ENCODE measurements at places on chromosomes 6 and 20.

- no peak for DNase-seq
Measured at GRCh38 chr6:44060612-44061374, 66.5 kb downstream of the MRPL14 start.

GRCh38 chr20:48984575-48985219, 61.4 kb upstream of the CSE1L start:
- DNase-seq: no peak

DNA sequence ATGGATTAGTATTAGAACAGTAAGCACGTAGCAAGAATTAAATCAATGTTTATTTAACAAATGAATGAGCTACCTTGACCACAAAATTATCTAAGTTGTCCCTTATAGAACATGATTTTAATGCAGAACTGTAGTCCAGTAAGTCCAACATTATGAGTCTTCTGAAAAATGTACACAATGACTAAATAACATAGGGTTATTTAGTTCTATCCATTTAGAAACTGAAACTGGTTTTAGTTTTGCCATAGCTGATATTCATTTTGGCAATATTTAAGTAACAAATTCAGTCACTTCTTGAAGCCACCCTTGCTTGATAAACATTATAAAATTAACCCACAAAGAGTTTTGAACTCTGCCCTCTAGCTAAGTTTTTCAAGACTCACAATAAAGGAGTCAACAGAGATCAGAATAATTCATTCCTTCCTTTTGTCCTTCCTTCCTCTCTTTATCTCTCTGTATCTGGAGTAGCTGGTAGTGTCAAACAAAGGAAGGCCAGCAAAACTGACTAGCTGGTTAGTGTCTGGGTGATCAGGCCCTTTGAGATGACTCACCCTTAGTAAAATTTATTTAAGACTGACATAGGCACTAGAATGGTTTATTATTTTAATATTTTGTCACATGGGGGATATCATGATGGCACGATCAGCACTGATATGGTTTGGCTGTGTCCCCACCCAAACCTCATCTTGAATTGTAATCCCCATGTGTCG, 115.1 kb downstream of the BTBD9 start:
- no peak for DNase-seq

DNA sequence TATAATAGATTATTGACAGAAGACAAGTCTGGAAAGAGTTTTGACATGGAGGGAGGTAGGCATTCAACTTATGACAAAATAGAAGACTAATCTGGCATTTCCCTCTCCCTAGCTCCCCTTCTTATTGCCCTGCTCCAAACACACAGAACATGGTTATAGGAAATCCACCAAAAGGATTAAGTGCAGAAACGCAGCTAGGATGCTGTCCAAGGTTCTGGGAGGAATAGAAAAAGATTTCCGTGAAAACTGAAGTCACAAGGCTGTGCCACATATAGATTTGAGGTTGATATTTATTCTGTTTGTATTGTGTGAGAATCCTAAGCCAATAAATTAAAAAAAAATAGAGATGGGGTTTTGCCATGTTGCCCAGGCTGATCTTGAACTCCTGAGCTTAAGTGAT, 107.9 kb upstream of the MAP3K7 start:
- DNase-seq: no peak

GRCh38 chr6:169190144-169190584, 63.5 kb downstream of the THBS2 start:
- no peak for DNase-seq

DNA sequence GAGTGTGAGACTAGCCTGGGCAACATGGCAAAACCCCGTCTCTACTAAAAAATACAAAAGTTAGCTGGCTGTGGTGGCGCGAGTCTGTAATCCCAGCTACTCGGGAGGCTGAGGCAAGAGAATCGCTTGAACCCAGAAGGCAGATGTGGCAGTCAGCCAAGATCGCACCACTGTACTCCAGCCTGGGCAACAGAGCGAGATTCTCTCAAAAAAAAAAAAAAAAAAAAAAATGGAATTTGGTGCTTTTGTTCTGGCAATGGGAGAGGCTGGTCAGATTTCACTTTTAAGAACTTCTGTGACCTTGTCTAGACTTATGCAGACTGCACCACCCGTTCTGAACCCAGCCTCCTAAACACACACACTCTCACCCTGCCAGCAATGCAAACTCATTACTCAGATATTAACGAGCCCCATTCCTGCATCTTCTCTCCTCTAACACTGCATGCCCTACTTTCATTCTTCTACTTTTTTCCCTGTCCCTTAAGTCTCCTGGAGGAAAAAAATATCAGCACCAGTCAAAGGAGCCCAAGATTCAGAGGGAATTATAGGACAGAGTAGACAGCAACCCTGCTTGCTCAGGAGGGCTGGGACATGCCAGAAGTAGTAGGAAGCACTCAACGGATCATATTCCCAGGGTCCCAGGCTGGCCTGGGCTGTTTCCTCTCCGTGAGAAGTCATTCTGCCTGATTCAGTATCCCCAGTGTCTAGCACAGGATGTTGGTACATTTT, 4.4 kb downstream of the MOCS1 start:
- no peak for DNase-seq

DNA sequence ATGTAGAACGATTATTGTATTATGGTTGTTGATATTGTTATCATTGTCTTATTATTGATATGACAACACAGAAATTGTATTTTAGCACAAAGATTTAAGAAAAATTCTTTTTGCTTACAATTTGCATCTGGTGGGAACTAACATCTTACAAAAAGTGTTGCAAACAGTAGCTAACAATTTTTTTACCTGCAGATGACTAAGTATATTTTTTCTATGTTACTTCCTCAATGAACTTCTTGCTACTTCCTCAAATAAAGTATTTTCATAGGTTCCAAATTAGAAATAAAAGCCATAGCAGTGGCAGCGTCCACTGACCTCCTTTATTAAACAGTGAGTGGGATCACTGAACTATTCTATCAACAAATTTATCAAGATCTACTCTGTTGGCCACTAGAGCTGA, 847.0 kb downstream of the PHF3 start:
- DNase-seq: no peak
